ENCODE measurements at places on chromosomes 5 and 9. TPM values are rescaled to one million over a fixed set of nuclear protein-coding genes. Genes with fewer than 3 reads are reported as not detected.

DNA sequence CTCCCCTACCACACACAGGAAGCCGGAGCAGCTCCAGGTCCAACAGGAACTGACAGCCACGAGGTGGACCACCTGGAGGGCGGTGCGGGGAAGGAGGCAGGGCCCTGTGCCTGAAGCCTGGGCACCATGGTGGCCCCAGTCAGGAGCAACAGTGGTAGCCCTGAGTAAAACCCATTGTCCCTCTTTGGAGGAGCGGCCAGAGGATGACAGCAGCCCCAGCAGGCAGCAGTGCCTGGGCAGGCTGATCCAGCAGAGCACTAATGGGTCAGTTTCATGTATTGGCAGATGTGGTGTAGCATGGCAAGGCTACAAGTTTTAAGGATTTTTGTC, 47.7 kb upstream of the GARNL3 start:
- DNase-seq, result no peak

PCDHGA2 gene
- 0.14 TPM for total RNA-seq

FAM151B gene
- 2.9 TPM for total RNA-seq

CDC20B gene
- total RNA-seq, result 0.11 TPM

C8G gene
- total RNA-seq, result 1.6 TPM

DNA sequence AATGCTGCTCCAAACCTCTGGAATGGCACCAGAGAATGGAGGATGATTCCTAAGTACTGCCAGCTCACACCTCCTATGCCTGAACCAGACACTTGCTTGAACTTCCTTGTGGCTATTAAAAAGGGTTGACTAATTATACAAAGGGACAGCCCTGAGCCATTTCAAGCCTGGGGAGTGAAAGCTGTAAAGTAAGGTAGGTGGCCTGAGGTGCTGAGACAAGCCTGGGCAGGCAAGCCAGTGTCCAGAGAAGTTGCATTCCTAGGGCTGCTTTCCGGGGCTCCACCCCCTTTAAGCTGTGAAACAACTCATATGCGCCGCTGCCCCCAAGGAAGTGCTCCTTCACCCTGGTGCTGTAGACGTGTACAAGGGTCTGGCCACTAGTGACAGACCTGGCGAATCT, 79.9 kb upstream of the SLC1A3 start:
- DNase-seq, result no peak

SLC34A3 gene
- total RNA-seq, result 0.09 TPM

DNA sequence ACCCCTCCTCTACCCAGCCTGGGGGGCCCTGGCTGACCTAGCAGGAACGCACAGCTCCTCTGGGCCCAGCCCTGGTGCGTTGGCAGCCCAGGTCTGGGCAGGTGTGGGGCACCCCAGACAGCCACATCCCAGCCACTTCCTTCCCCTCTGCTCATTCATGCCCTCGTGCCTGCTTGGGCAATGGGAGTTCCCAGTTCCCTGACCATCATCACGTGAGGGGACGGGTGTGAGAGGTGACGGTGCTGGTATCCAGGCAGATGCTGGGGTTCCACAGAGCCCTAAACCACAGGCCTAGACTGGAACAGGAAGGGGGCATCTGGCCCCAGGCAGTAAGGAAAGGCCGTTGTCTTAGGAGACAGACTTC, 8.4 kb downstream of the RALGDS start:
- DNase-seq, result no peak

DNA sequence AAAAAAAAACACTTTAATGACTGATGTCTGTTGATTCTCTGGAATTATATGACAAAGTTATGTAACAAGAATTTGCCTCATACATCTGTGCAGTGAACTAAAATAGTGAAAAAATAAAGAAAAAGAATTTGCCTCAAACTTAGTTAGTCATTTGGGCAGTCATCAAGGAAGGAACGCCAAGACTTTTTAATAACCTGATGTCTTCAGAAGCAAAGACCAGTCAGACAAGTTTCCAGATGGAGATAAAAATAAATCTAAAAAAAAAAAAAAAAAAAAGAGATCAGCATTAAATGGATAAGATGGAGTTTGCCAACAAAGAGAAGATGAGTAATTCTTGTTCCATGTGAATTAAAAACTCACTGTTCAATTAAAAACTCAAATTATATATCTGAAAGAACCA, 52.3 kb upstream of the JMY start:
- DNase-seq, result no peak

GRCh38 chr9:127557998-127558546, 54.0 kb upstream of the STXBP1 start:
- no peak for DNase-seq

ARL15 gene
- total RNA-seq, result 29.1 TPM

DNA sequence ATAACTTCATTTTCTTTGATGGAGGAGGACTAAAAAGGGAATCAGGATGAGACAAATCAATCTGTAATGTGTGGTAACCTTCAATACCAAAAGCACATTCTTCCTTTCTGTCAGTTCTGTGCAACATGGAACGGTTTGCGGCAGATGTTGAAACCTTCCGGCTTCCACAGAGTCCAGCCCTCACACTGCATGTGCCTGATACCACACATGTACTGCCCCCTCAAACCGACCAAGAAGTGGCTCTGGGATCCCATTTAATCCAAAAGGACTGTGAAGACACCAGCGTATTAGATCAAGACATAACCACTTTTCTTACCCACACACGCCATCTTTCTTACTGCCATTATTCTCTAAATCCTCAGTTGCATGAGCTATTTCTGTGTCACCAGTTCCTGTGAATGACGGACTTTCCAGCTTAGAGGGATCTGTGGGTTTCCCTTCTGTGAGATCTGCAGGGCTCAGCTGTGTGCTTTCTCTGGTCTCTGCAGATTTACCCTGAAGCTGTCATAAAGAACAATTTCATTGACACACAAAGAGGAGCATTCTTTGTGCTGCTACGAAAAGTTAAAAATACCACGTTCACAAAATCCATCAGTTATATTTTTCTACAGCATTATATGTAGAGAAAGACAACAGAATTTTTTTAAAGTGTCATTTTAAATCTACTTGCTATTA, 25.8 kb downstream of the NSUN2 start:
- DNase-seq, result no peak

PCDHGC4 gene
- total RNA-seq, result 7.4 TPM

GRCh38 chr5:66540078-66540477, 56.1 kb upstream of the MAST4 start:
- DNase-seq, result peak; percentile 37

FCN2 gene
- total RNA-seq, result not detected

- peak; percentile 18 for DNase-seq
These were observed 261.8 kb downstream of the NR3C1 start for GRCh38 chr5:143141652-143142051.

- DNase-seq, result no peak
These were observed 104.2 kb upstream of the RAI14 start for GRCh38 chr5:34551911-34552433.

GRCh38 chr5:62720031-62720441, 141.4 kb downstream of the LRRC70 start:
- DNase-seq, result peak; percentile 1

GRCh38 chr5:154683101-154683880, 71.9 kb upstream of the LARP1 start:
- no peak for DNase-seq
